ENCODE measurements at places on chromosomes 16 and 17. TPM values are rescaled to one million over a fixed set of nuclear protein-coding genes. Genes with fewer than 3 reads are reported as not detected.

ANKRD13B gene
- polyA plus RNA-seq, result 11.1 TPM

KRTAP9-4 gene
- not detected for polyA plus RNA-seq

TOP2A gene
- 162 TPM for polyA plus RNA-seq

EFNB3 gene
- 22.0 TPM for polyA plus RNA-seq

TAT gene
- polyA plus RNA-seq, result 0.19 TPM

MT1E gene
- polyA plus RNA-seq, result 50.1 TPM

DRC3 gene
- 24.6 TPM for polyA plus RNA-seq

CDH1 gene
- polyA plus RNA-seq, result 101 TPM
